Fibroblast of upper back skin (primary cell): ENCODE measurements at places on chromosomes 1 and 21.

DNA sequence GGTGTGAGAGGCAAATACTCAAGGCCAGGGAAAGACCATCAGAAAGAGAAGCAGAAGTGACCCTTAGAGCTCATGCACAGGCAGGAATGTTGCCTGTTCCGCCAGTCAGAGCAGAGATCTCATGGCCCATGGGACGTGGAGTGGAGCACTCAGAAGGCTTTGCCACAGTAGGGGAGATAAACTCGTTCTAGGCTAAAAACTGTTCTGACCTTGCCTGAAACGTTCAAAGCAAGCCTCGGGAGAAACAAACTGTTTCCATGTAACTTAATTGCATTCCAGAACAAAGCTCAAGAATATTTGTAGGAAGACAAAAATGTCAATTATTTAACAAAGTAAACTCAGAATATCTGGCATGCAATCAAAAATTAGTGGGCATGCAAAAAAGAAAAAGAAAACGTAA lies 20.7 kb upstream of the SLC19A1 start:
- DNase-seq: peak; percentile 17

GRCh38 chr21:27954543-27955165 lies 987.8 kb upstream of the ADAMTS5 start:
- DNase-seq: peak; percentile 5

GRCh38 chr1:19179597-19180264 lies 30.3 kb downstream of the UBR4 start:
- peak; percentile 11 for DNase-seq

GRCh38 chr1:100343897-100344296 lies 8.4 kb upstream of the CDC14A start:
- no peak for DNase-seq

DNA sequence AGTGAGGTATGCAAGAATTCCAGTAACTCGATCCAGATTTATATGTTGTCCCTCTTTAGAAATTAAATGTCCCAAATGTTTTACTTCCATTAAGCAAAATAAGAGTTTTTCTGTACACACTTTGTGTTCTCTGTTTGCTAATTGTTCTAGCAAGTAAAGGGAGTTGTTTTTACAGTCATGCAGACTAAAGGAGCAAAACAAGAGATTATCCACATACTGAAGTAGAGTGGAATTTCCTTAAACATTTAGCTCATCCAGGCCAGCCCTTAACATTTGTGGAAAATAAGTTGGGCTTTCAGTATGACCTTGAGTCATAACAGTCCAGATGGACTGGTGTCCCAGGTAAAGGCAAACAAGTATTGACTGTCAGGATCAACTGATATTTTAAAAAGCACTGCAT lies 44.1 kb upstream of the TINAGL1 start:
- DNase-seq: no peak

DNA sequence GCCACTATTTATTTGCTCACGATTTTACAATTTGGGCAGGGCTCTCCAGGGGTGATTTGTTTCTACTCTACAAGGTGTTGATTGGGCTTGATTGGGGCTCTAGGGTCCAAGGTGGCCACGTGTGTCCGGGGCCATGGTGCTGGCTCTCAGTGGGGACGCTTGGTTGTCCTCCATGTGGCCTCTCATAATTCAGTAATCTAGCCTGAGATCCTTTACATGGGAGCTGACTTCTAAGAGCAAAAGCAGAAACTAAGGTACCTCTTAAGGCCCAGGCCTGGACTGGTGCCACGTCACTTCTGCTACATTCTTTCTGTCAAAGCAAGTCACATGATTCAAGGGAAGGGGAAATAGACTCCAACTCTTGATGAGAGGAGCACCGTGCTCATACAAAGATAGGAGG lies 8.1 kb upstream of the PSRC1 start:
- no peak for DNase-seq

- no peak for DNase-seq
Observed at GRCh38 chr1:12458571-12458970, 159.4 kb downstream of the DHRS3 start.

GRCh38 chr1:103106426-103107341 lies 1.6 kb downstream of the COL11A1 start:
- peak; percentile 83 for DNase-seq

DNA sequence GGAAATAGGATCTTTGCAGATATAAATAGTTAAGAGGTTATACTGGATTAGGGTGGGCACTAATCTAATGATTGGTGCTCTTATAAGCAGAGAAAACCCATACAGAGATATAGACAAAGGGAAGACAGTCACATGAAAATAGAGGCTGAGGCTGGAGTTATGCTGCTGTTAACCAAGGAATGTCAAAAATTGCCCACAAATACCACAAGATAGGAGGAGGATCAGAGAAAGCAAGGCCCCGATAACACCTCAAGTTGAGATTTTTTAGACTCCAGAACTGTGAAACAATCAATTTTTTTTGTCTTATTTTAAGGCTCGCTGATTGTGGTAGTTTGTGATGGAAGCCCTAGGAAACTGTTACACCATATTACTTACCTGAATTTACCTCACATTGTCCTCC lies 513.2 kb downstream of the COL11A1 start:
- DNase-seq: peak; percentile 5

GRCh38 chr1:154747740-154748404 lies 122.2 kb downstream of the KCNN3 start:
- no peak for DNase-seq

GRCh38 chr1:244089561-244089960 lies 38.5 kb downstream of the ZBTB18 start:
- DNase-seq: peak; percentile 85

DNA sequence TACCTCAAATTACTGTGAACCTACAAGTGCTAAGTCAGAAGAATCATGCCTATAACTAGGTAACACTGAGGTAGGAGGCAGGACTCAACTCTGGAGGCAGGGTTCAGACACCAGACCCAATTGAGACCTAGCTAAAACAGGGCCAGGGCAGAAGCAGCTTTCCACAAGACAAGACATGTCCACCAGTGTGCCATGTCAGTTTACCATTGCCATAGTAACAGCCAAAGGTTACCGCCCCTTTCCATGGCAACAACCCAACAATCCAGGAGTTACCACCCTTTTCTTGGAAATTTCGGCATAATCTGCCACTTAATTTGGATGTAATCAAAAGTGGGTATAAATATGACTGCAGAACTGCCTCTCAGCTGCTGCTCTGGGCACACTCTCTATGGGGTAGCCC lies 432.3 kb downstream of the DPYD start:
- no peak for DNase-seq

DNA sequence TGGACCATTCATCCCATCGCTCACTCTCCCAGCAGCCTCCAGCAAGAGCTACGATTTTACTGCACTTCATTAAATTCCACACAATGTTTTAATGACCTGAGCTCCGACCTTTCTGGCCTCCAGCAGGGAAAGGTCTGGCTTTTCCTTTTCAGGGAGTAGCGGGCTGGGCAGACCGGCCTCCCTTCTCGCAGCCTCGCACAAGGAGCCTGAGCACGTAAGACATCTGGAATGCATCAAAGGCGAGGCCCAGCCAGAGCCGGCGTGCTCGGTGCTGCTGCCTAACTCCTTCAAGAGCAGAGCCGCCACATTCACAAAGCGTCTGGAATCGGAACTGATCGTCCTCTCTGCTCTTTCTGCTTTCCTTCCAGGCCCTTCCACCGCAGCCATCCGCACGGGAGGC lies 32.5 kb upstream of the FHAD1 start:
- DNase-seq: peak; percentile 83

DNA sequence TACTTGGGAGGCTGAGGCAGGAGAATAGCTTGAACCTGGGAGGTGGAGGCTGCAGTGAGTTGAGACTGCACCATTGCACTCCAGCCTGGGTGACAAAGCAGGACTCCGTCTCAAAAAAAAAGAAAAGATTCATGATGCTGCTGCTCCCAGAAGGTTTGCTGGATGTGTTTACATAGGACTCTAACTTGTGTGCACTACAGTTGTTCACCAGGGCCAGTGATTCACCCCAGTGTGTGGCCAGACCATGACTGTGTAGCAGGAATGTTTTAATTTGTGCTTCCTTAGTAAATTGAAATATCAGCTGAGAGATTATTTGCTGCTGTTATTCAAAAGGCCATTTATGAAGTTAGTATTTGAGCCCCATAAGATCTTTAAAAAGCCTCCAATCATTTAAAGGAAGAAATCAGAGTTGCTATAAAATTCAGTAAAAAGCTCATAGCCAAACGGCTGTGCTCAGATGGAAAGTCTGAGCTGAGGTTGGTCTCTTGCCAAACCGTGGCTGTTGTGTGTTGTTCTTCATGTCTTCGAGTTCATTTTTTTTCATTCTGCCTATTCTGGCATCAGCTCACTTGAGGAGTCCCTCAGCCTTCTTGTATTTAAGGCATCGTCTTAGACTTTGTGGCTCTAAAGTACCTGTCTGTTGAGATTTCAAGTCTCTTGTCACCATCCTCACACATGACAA lies 18.1 kb upstream of the PGD start:
- DNase-seq: peak; percentile 86

- no peak for DNase-seq
Observed at GRCh38 chr1:84367219-84367618, 31.1 kb upstream of the DNASE2B start.

DNA sequence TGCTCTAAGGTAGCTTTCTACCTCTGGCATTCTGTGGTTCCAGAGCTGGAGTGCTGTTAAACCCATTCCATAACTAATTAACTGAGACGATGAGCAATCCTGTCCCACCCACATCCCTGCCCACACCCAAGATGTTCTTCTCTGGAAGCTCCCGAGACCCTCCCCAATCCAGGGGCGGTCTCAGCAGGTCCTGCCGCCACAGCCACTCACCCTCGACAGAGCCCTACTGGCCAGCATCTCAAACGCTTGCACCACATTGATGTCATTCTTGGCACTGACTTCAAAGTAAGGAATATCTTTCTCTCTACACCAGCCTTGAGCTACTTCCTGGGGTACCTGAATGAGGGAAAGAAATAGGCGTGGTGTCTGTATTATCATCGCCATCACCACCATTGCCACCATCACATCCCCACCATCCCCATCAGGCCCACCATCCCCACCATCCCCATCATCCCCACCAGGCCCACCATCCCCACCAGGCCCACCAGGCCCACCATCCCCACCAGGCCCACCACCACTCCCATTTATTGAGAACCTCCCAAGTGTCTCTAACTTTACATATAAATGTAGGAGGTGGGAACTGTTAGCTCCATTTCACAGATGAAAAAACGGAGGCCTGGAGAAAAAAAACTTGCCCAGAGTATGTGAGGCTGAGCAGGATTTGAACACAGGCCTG lies 17.7 kb downstream of the RAB7B start:
- DNase-seq: no peak

- DNase-seq: no peak
Observed at GRCh38 chr1:218636548-218636947, 291.4 kb downstream of the TGFB2 start.

- DNase-seq: peak; percentile 47
Observed at GRCh38 chr1:33903210-33903589, 39.3 kb downstream of the HMGB4 start.

- DNase-seq: no peak
Observed at GRCh38 chr1:20785907-20786252, 1.2 kb downstream of the HP1BP3 start.

GRCh38 chr1:80050085-80050484 lies 1043.6 kb upstream of the ADGRL4 start:
- no peak for DNase-seq

DNA sequence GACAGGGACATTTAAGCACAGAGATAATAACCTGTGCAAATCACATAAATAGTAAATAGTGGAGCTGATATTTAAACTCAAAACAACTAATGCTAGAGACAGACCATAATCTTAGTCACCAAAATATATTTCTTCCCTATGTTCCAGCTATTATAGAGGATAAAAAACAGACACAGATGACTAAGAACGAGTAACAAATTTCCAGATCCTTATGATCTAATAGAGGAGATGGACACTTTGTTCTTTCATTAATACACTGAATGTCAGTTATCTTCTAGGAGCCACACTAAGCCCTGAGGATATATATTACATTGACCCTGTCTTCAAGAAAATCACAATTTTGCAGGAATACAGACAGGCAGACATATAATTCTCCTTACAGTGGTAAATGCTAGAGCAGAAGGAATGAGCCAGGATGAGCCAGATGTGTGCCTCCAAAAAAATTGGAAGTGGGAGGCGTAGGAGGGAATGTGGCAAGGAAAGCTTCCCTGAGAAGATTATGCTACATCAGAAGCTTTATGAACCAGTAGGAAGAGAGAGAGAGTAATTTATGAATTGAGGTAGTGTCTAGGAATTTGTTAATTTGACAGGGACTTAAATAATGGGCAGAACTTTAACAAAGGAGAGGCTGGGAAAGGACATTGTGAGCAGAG lies 395.4 kb upstream of the BEND5 start:
- peak; percentile 10 for DNase-seq

GRCh38 chr1:21289700-21290545 lies at the start of gene ECE1:
Gene ECE1, minus strand, starts transcription at chr1:21290463. Its CDS starts 49 bp downstream, at chr1:21290414.
- DNase-seq: no peak

GRCh38 chr1:247445526-247446356 lies 12.2 kb downstream of the OR2B11 start:
- DNase-seq: no peak

GRCh38 chr1:35807614-35808449 lies at the start of gene AGO4:
Gene AGO4, plus strand, starts transcription at chr1:35808016. Its CDS starts 401 bp downstream, at chr1:35808417.
- peak; percentile 39 for DNase-seq

GRCh38 chr21:44880405-44881197 lies 7.1 kb upstream of the PTTG1IP start:
- peak; percentile 57 for DNase-seq

DNA sequence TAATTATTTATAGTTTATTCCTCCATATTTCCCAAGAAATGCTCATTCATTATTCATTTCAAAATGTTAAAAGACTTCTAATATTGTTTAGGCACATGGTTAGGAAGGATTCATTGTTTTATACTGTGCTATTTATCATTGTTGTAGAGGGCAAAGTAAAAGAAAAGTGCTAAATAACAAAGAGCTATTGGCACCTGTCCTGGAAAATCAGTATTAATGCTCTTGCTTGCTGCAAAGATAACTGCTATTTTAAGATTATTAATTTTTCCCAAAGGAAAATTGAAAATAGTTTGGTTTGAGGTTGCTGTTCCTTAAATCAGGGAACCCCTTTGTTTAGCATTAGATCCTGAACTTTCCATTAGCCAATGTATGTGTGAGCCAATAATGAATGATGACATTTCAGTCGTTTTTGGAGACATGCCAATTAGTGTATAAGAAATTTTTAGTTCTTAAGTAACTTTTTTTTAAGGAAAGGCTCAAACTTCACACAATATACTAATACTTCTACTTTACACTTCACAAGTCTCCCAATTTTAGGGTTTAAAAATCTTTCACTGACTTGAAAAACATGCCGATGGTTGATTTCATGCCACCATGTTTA lies 39.9 kb downstream of the EPB41 start:
- no peak for DNase-seq

GRCh38 chr1:91585982-91586381 lies 85.3 kb downstream of the CDC7 start:
- DNase-seq: no peak
